ENCODE measurements at places on chromosomes 6 and 20.

DNA sequence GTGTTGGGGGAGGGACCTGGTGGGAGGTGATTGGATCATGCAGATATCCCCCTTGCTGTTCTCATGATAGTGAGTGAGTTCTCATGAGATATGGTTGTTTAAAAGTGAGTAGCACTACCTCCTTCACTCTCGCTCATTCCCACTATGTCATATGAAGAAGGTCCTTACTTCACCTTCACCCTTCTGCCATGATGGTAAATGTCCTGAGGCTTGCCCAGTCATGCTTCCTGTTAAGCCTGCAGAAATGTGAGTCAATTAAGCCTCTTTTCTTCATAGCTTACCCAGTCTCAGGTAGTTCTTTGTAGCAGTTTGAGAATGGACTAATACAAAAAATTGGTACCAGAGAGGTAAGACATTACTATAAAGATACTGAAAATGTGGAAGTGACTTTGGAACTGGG is 425.9 kb downstream of the HTR1B start:
- no peak for DNase-seq

DNA sequence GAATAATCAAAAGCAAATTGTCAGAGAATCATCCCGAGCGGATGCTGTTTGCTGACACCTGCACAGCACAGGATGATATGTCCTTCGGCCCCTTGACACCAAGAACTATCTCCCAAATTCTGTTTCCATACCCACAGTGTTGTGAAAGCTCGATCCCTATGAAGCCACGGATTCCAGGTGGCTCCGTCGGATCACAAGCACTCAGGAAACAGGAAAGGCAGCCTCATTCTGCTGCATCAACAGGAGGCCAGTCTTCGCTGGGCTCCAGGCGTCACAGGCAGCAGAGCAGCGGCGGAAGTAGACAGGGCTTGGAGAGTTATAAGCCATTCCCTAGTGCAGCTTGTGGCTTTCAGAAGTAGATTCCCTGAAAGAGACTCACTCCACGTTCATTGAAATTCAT is 342.3 kb downstream of the C6orf118 start:
- no peak for DNase-seq

DNA sequence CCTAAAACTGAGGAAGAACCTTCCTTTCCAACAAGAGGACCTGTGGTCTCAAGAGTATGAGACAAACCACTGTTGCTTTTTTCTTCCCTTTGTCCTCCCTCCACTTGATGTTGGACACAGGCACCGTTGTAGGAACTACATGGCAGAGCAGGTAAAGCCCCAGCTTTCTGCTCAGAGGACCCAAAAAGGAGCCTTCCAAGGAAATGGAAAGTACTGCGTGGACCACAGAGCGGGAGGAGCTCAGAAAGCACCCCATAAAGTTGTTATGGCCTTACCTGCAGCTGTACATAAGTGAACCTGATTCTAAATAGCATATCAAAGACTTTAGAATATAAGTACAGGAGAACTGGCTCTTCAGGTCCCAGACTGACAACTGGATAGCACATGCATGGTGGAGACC is 29.4 kb downstream of the TMEM74B start:
- DNase-seq = no peak

DNA sequence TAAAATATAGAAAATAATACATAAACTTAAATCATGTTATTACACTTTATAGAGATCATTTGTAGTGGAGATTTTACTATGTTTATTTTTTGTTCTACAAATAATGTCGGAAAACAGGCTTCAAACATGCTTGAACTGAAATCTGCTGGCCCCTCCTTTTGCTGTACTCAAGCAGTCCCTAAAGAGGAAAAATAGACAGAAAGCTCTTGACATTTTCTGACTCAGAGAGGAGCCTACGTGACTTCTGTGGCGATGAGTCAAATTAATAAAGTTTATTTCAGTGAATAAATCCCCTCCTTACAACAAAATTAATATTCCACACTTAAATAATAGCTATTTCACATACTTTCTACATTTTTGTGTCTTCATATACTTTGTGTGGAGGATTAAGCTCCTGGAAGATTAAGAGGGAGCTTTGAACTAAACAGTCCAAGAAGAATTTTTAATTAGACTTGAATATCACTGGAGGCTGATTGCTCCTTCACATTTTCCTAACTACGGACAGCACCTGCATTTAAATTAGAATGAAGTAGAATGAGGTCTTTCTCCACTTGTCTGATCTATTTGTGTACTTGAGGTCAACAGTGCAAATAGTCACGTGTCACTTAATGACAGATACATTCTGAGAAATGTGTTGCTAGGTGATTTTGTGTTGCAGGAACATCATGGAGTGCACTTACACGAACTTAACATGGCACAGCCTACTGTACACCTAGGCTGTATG is 1.7 kb upstream of the TREM1 start:
- no peak for DNase-seq

DNA sequence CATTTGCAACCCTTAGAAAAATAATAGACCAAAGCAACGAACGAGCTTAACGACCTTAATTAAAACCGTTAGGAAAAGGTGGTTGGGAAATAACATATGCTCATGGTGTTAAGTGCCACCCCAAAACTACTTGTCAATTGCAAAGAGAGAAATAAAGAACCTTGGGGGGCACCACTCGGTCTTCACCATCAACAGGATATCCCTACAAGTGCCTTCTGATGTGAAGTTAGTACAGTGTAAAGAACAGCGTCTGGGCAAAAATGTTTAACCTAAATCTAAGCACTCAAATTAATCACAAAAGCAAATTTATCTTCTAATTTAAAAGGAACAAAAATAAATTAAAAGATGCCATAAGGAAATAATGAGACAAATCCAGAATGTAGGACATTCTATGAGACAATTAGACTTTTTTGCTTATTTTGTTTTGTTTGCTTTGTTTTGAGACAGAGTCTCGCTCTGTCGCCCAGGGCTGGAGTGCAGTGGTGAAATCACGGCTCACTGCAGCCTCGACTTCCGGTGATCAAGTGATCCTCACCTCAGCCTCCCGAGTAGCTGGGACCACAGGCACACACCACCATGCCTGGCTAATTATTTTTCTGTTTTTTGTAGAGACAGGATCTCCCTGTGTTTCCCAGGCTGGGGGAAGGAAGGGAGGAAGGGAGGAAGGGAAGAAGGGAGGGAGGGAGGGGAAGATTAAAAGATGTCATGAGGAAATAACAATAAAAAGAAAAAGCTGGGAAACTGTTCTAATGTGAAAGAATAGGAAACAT is 41.3 kb upstream of the BTN3A2 start:
- DNase-seq = no peak

- no peak for DNase-seq
Measured at GRCh38 chr6:31725502-31726350, 2.6 kb downstream of the MPIG6B start.

DNA sequence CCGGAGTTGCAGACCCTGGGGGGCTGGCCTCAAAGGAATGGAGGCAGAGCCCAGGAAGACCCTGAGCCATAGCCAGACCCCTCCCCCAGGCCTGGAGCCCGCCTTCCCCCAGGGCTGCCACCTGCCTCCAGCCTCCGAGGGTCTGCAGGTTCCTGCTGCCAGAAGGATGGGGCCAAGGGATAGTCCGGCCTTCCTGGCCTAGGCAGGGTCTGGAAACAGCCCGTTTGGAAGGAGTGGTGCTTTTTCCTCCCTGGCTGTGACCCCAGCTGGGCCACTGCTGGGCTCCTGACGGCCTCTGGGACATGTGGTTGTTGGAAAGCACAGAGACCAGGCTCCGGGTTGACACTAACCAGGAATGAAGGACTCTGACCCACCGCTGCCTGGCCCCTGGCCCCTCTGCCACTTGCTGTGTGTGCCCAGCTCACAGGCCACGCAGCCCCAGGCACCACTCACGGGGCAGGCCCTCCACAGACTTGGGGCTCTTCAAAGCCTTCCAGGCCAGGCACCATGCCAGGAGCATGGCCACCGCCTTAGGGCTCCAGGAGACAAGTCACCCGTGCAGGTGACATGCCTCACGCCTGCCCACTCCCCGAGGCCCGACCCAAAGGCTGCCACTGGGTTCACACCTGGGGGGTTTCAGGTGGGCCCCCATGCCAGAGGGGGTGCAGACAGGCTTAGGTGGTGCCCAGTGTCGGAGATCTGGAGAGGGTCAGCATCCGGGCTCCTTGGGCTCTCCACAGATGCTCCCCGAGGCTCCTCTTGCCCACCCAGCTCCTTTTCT is 3.9 kb upstream of the LAMA5 start:
- no peak for DNase-seq

GRCh38 chr6:53556986-53557715 is 12.2 kb upstream of the GCLC start:
- no peak for DNase-seq

GRCh38 chr6:44341095-44341890 is 1.2 kb upstream of the SPATS1 start:
- DNase-seq = no peak

DNA sequence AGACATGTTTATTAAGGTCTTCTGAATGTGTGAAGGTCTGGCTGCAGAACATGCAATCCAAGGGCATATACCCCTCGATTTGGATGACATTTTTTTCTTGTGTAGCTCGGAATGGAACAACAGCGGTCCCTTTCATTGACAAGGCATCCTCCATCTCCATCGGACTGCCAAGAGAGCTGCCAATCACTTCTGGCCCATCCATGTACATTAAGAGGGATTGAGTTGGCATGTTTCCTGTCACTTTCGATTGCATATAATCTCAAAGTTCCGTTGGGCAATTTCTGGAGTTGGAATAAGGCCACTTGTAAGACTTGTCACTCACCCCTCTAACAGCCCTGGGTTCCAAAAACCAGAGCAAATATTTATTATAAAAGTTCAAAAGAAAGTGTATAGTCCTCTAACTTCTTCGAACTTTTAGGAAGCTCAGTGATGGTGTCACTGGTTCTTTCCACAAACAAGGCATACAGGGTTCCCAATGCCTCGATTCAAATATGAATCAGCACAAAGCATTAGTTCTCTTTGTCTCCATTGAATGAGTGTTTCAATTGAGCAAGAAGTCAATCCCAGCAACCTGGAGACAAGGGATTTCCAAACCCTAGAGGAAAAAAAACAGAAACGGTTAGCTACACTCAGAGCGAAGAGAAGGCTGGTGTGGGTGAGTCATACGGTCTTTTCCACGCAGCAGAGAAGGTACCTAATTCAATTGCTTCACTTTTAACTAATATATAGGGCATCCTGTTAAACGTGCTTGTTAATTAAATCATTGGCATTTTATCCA is 10.9 kb downstream of the ZNF217 start:
- no peak for DNase-seq

GRCh38 chr20:8740265-8740664 is 328.6 kb upstream of the PLCB4 start:
- DNase-seq = no peak

DNA sequence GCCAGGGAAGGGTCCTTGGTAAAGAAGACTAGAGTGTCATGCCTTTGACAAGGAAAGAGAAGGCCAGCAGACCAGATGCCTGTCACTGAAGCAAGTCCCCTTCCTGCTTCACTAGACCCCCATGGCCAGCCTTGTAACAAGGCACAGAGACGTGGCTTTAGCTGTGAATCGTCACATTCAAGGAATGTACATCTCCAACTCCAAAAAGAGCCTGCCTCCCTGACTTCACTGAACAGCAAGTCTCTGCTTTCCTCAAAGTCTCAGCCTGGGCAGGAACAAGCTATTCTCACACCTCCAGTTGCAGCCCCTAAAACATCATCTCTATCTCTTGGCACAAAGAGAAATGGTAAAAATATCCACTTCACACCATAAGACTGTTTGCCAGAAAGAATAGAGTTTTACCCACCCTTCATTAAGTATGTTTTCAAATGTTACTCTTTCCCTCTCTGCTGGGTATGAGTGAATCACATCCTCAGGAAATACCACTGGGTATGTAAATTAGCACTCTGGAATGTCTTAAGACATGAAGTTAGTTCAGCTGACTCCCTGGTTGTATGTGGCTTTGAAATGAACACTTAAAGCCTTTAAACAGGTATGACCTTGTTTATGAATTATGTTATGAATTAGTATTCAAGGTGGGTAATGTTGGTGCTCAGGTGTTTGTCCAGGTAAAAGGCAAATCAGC is 46.4 kb upstream of the NT5E start:
- DNase-seq = no peak

- no peak for DNase-seq
Measured at GRCh38 chr6:137878029-137878428, 11.0 kb downstream of the TNFAIP3 start.

DNA sequence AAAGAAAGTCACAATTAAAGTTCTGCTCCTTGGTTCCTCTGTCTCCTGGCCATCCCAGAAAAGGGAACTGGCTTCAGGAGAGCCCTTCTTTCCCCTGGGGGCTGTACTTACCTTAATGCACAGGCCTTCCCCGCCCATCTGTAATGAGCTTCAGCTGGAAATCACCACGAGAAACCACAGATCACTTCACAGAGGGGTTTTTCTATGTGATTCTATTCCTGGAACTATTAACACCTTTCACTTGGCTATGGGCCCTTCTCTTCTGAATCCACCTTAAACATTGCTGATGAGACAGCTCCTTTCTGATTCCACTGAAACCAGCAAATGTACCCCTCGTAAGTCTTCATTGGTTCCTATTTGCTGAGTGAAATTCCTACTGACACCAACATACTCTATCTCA is 80.7 kb downstream of the FOXF2 start:
- DNase-seq = no peak

GRCh38 chr6:155377061-155377460 is 62.8 kb upstream of the TFB1M start:
- DNase-seq = no peak

- DNase-seq = no peak
Measured at GRCh38 chr6:140027219-140027618, 652.8 kb upstream of the CITED2 start.

GRCh38 chr6:22155551-22155950 is 141.3 kb downstream of the PRL start:
- DNase-seq = no peak

- DNase-seq = no peak
Measured at GRCh38 chr6:56970849-56971248, 15.9 kb downstream of the BEND6 start.

- no peak for DNase-seq
Measured at GRCh38 chr6:136370988-136371728, 81.5 kb upstream of the BCLAF1 start.

GRCh38 chr6:99434702-99435530 is 9.8 kb upstream of the PNISR start:
- no peak for DNase-seq

DNA sequence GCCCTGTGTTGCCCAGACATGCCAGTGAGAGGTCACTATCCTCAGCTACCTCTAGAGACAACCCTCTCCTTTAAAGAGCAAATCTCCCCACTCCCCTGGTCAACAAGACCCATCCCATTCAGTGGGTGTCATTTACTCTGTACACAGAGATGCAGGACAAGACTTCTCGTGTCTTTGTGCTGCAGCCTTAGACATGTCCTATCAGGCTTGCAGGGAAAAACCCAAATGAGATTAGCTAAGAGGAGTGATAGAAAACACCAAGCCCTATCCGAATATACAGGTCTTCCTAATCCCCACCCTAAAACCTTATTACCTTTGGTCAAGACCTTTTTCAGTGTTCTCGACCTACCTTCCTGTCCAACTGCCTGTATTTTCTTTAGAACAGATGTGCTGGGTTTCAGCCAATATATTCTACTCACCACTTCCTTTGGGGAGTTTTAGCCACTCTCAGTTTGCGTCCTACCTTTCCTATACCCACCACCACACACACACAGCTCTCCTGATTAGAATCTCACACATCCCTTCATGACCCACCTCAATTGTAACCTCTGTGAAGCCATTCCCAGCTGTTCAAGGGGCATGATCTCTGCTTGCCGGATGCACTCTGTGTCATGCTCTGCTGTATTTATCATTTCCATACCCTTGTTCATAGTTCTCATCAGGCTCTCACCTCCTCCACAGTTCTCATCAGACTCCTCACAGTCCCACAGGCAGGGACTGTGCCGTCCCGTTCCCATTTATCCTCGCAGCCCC is 39.7 kb downstream of the TRAM2 start:
- DNase-seq = no peak
